ENCODE measurements at places on chromosomes 6 and 20. TPM values are rescaled to one million over a fixed set of nuclear protein-coding genes. Genes with fewer than 3 reads are reported as not detected.

BEND6 gene
- polyA plus RNA-seq = not detected

SIGLEC1 gene
- polyA plus RNA-seq = not detected

HDGFL1 gene
- polyA plus RNA-seq = not detected

KHDRBS2 gene
- not detected for polyA plus RNA-seq

ECHDC1 gene
- 68.0 TPM for polyA plus RNA-seq

BCAS1 gene
- not detected for polyA plus RNA-seq

STMN3 gene
- 18.9 TPM for polyA plus RNA-seq

IP6K3 gene
- polyA plus RNA-seq = not detected

GCM1 gene
- polyA plus RNA-seq = not detected

COL21A1 gene
- not detected for polyA plus RNA-seq

EEF1A2 gene
- not detected for polyA plus RNA-seq

THBS2 gene
- 0.09 TPM for polyA plus RNA-seq

CEP85L gene
- 35.9 TPM for polyA plus RNA-seq

AGER gene
- not detected for polyA plus RNA-seq

All from CD4-positive, alpha-beta memory T cell (primary cell).